ENCODE measurements at places on chromosomes 6 and 20.
A peak's percentile ranks its signal among the peaks of the same experiment; 100 is the strongest.

DNA sequence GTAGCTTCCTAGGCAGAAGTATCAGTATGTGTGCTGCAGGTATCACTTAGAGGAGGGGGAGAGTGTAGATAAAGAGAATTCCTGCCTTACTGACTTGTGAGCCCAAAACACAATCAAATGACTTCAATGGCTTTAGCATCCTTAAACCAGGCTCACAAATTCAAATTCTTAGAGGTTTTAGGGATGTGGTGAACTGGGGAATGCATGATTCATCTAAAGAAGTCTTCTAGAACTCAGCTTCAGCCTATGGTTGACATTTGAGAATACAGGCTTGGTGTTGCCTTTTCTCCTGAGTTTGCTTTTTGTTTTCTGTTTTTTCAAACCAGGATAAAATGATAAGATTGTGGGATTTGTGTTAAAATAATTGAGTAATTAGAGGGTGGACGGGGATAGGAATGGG is 14.4 kb downstream of the SNRPC start:
- peak; percentile 83 for DNase-seq

DNA sequence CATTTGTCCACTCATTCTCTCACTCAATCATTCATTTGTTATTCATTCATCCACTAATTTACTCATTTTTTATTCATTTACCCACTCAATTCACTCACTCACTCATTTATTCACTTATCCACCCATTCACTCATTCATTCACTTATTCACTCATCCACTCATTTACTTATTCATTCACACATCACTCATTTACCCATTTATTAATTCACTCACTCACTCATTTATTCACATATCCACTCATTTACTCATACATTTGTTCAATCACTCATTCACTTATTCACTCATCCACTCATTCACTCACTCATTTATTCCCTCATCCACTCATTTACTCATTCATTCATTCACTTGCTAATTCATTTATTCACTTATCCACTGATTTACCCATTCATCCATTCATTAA is 129.1 kb downstream of the TTLL2 start:
- no peak for DNase-seq

GRCh38 chr20:46330072-46330763 is 21.9 kb upstream of the CDH22 start:
- DNase-seq = no peak

- no peak for DNase-seq
These were observed 149.1 kb downstream of the ZNF217 start for GRCh38 chr20:53444401-53445149.

Data from IMR-90 (cell line).